ENCODE measurements at places on chromosomes 2 and 18. TPM values are rescaled to one million over a fixed set of nuclear protein-coding genes. Genes with fewer than 3 reads are reported as not detected.

DNA sequence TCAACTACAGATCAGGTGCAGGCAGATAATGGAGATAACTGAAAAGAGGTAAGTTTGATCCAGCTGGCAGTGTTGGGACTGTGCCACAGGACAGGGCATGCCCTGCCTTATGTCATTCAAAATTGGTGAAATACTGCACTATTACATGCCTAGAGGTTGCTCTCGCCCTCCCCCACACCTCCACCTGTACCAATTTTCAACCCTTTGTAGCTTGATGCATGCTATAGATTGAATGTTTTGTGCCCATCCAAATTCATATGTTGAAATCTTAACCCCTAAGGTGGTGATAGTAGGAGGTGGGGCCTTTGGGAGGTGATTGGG, 72.1 kb upstream of the LYPD6B start:
- DNase-seq = no peak

- DNase-seq = no peak
Observed at GRCh38 chr2:65818873-65819451, 386.6 kb upstream of the SPRED2 start.

The TUBA4A gene
- 339 TPM for total RNA-seq

DNA sequence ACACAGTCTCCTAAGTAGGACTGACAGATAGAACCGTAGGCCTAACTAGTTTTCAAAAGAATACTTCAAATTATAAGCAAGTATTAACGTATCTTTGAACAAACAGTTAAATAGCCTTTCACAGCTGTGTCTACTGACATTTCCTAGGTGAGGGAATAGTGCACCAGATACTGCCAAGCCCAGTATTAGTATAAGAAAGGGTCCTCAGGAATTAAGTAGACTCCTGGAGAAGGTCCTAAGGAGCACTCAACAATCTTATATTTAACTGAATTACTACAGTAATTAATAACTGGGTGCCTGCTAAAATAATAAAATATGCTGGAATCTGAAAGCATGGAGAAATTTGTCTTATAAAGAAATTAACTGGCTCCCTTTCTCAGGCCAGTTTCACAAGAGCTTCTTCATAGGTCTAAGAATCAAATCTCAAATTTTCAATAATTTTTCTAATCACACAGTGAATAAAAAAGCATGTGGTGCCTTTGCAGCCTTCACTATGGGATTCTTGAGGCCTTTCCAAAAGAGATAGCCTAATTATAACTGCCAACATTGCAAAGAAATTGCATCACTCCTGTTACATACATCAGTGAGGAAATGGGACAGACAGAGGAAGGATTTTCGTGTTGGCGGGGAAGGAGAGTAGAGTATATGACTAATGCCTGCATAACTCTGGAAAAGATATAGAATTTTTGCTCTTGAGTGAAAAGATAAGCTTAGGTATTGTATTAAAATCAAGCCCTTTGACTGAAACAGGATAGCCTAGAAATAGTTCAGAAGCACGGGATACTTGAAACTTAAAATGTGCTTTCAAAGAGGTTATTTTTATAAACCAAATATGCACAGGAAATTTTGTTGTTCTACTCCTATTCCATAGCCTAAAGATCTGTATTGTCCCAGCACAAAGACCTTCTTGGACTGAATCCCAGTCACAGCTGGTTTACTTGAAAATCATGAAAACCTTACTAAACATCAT, 228.6 kb upstream of the STK17B start:
- DNase-seq = no peak

DNA sequence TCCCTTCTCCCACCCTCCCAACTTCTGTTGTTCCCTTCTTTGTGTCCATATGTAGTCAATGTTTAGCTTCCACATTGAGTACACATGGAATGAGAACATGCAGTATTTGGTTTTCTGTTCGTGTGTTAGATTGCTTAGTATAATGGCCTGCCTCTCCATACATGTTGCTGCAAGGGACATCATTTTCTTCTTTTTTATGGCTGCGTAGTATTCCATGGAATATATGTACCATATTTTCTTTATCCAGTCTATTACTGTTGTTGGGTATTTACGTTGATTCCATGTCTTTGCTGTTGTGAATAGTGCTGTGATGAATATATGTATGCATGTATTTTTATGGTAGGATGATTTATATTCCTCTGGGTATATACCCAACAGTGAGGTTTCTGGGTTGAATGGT, 42.0 kb downstream of the NUP35 start:
- no peak for DNase-seq

The PFN4 gene
- not detected for total RNA-seq

DNA sequence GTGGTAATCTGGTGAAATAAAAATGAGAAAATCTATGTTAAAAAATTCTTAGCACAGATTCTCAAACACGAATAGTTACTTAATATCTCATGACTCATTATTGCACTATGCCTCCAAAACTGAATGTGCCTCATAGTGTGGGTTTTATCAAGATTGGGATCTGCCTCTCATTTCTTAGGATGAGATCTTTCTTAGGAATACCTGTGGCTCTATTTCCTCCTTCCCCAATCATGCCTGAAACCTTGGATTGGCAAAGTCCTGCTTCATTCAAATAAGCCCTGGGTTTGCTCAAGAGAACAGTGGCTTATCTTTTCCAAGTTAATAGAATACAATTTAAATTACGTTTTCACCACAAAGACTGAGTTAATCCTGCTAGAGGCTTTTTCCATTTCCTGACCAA, 100.3 kb downstream of the DPP10 start:
- no peak for DNase-seq

DNA sequence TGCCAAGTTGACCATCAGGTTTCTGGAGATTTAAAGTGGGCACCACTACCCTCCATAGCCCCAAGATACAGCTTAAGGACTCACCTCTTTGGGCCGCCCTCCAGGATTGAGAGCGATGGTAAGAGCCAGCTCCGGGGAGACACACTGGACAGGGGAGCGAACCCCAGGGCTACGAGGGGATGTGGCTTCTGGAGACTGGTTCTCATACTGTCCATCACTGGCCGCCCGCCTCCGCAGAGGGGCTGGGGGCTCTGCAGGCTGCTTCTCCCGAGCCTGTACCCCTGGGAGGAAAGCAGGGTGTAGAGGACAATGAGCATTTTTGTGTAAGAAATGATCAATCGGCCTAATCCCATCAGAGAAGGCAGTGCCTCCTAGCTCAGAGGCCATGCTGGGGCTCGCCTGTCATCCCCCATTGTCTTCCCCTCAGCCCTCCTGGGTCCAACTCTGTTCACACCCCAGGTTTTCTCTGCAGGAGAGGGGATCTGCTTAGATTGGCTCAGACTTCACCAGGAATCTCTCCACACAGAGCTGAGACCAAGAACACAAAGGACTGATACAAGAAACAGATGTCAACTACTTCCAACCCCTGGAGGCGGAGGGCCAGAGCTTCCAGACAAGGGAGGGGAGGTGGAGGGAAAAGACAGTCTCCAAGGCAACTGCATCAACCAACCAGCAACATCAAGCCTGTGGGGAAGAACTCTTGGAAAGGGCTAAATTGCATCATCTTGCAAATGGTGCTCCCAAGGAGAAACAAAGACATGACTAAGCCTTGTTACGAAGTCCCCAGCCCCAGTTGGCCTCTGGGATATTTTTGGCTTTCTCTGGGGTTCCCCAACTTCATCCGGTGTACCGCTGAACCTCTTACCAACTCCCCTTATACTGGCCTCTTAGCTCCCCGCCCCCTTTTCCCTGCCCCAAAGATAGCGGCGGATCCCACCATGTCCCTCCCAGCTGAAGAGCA, 166.6 kb downstream of the TNS1 start:
- no peak for DNase-seq

The ZNF516 gene
- 4.1 TPM for total RNA-seq

DNA sequence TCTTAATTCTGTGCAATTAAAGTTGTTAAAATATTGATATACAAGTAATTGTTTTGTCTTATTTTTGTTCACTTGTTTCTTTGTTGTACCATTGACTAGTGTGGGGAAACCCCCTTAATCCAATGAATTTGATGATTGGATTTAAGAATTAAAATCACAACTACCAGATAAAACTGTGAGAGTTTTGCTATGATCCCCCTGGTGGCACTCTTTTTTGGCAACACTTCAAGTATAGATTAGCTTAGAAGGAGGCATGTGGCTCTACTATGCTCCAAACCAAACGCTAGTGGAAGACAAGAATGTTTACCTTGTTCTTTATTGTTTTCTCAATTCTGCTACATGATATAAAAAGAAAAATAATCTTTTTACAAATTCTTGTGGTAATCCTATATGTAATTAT, 477.8 kb upstream of the ETAA1 start:
- no peak for DNase-seq
